ENCODE measurements at places on chromosomes 1 and 21.

GRCh38 chr1:223016381-223016780 is 126.7 kb downstream of the TLR5 start:
- no peak for DNase-seq

DNA sequence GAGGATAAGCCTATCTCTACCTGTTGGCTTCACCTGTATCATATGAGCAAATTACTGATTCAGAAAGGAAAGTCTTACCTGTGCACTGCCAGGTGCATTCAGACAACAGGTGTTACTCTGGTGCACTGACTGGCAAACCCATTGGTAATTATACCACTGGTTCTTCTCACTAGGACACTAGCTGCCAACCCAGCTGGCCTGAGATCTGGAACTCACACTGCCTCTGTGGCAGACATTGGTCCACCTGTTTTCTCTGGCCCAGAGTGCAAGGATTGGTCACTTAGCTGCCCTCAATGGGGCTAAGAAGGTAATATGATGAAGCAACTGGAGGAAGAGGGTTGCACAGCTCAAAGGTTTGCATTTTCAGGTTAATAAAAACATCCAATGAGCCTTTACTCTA is 140.2 kb upstream of the DNAH14 start:
- DNase-seq: no peak

GRCh38 chr1:89457046-89457445 is 67.6 kb upstream of the LRRC8B start:
- no peak for DNase-seq

DNA sequence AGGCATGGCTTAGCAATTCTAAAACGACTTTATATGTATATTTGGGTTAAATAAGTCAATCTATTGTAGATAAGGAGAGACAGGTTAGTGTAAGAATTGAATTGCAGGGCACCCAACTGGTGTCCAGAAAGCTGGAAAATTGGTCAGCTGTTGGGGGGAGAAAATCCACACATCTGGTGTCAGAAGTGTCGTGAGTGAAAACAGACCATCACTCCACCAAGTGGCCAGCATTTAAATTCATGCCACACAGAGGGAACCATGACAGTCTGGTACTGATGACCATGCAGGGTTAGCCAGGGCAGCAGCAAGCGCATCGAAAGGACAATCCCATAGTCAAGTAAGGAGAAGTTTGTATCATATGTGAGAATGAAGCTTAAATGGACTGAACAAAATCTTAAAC is 11.7 kb downstream of the LAX1 start:
- DNase-seq: no peak

- peak; percentile 18 for DNase-seq
Observed at GRCh38 chr1:78619803-78620579, at the start of gene IFI44L. IFI44L (plus strand) TSS chr1:78620448; CDS start chr1:78627916, 7,468 bp downstream.

- DNase-seq: no peak
Observed at GRCh38 chr21:38032082-38032801, 116.0 kb upstream of the KCNJ6 start.

- DNase-seq: no peak
Observed at GRCh38 chr1:156693848-156694689, 11.3 kb downstream of the CRABP2 start.

GRCh38 chr1:234692966-234693580 is 83.1 kb upstream of the IRF2BP2 start:
- DNase-seq: no peak

GRCh38 chr1:115337276-115337632 is 795 bp downstream of the NGF start:
- DNase-seq: no peak

DNA sequence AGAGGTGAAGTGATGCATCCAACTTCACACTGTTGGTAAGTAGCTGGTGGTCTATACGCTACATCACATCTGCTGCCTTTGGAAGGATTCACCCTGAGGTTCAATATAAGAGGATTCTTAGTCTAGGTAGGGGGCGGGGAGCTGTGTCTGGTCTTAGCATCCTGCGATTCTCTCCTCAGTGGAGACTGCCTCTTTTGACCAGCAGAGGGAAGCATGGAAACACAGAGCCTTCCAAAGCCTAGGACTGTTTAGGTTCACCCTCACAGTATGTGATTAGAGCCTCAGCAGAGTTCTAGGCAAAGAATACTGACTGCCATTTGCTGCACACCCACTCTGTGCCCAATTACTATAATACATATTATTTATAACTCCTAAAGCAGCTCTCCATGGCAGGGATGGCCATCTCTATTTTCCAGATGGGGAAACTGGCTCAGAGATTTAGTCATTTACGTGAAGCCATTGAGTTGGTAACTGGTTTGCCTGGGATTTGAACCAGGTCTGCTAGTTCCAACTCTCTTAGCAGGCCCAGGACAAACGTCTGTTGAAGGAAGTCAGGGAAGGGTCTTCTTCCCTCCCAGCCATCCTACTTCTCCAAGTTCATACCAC is 28.9 kb upstream of the EFCAB14 start:
- DNase-seq: no peak

All from stimulated activated CD8-positive, alpha-beta memory T cell treated with anti-CD3 and anti-CD28 coated beads, Interleukin-7, amount 100 ng/mL, for 24 hours (primary cell).